Panc1 (cell line): ENCODE measurements at places on chromosomes 2 and 18. TPM values are rescaled to one million over a fixed set of nuclear protein-coding genes. Genes with fewer than 3 reads are reported as not detected.

Gene PNO1
- 37.7 TPM for total RNA-seq

DNA sequence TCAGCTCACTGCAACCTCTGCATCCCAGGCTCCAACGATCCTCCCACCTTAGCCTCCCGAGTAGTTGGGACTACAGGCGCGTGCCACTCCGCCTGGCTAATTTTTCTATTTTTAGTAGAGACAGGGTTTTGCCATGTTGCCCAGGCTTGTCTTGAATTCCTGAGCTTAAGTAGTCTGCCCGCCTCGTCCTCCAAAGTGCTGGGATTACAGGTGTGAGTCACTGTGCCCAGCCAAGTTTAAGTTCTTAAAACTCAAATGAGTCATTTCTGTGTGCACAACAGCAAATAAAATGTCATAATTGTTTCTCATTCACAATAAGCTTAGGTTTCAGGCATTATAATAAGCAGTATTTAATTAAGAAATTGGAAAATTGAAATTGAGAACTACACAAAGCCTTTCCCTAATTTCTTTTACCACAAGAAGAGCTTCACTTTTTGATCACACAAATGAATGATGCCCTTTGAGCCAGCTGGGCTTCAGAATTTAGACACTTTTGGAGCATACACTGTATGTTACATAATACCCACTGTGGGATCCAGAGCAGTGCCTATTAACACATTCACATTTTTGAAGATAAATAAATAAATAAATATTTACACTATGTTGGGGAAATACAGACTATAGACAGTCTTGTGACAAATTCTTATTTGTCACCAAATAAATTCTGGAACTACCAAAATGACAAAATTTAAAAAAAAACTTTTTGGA is 8.6 kb upstream of the ME2 start:
- H3K27ac ChIP-seq = no peak overlapping the region
- DNase-seq = peak; percentile 60
- no peaks in the 10 kb centered on the region for H3K27me3 ChIP-seq
- no peaks in the 10 kb centered on the region; the same call in 1 of the 2 replicates for H3K4me1 ChIP-seq

DNA sequence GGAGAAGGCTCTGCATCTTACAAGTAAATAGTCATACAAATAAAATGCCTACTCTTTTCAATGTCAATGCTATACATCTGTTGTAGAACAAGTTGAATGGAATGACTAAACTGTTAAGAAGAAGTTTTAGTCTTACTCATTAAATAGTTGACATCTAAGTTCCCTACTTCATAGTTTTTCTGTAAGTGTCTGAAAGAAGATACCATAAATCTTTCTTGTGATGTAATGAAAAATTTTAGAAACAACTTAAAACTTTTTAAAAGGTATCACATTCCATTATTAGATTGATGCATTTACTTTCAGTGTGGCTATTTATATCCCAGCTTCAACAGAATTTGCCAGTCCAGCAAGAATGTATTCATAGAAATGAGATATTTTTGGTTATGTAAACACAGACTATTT is 185.2 kb upstream of the EPC2 start:
- H3K4me3 ChIP-seq = no peak overlapping the region
- H3K36me3 ChIP-seq = no peaks in the 10 kb centered on the region
- H3K27me3 ChIP-seq = no peaks in the 10 kb centered on the region
- no peaks in the 10 kb centered on the region for H3K4me1 ChIP-seq
- H3K27ac ChIP-seq = no peak overlapping the region

Gene SLC38A11
- total RNA-seq = 0.46 TPM

Gene UBE2E3
- total RNA-seq = 91.3 TPM
